ENCODE measurements at places on chromosomes 12 and 14.

GRCh38 chr12:123990511-123990910 lies 17.5 kb downstream of the ZNF664 start:
- no peak for DNase-seq

DNA sequence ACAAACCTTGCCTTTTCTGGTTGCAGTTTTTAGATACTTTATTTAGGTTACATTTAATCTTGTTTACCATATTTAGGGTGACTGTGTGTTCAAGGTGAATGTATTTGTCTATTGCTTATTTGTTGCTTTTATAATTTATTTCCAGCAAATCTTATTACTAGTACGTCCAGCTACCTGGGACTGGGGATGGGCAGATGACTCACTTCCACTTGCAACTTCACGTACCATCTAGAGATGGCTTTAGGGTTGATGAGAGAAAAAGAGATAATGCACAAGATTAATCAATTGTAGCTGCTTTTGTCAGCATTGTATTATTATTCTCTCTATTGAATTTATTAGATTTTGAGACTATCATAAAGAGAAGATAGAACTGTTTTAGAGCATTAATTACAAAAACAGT lies 5.1 kb downstream of the MIPOL1 start:
- DNase-seq: no peak

GRCh38 chr14:101926085-101926484 lies 38.3 kb upstream of the DYNC1H1 start:
- no peak for DNase-seq

DNA sequence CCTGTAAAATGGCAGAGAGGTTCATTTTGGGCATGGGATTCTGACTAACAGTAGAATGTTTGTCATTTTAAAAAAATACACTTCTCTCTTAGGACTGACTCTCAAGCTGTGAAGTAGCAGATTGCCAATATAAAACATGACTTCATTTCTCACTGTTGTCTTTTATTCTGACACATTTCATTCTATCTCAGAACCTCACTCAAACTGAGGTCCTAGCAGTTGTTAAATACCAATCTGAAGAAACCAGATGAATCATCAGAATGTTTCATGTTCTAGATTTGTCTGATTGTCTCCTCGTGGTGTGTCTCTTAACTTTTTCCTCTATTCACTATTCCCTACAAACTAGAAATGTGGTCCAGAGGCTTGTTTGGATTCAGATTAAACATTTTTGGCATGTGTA lies 276.5 kb upstream of the NPAS3 start:
- no peak for DNase-seq
